Stimulated activated CD4-positive, alpha-beta T cell treated with anti-CD3 and anti-CD28 coated beads, Interleukin-12 subunit alpha, Interleukin-12 subunit beta, amount 100 ng/mL, for 48 hours (primary cell): ENCODE measurements at places on chromosomes 3 and 15.
A peak's percentile ranks its signal among the peaks of the same experiment; 100 is the strongest.

DNA sequence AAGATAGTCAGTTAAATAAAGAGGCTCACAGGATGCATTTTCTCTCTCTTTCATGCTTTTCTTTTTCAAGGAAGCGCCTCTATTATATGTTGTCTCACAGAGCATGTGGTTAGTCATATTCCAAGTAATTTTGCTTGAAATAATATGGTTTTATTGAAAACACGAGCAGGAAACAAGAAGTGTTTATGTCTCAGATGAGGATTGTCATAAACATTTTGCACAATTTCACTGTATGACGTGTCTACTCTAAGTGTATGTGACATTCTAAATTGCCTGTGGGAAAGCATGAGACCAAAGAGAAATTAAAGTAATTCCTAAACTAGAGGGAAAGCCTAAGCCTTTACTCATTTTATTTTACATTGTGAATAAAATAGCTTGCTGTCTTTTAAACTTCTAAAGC is 818.6 kb downstream of the EPHA3 start:
- DNase-seq: no peak

DNA sequence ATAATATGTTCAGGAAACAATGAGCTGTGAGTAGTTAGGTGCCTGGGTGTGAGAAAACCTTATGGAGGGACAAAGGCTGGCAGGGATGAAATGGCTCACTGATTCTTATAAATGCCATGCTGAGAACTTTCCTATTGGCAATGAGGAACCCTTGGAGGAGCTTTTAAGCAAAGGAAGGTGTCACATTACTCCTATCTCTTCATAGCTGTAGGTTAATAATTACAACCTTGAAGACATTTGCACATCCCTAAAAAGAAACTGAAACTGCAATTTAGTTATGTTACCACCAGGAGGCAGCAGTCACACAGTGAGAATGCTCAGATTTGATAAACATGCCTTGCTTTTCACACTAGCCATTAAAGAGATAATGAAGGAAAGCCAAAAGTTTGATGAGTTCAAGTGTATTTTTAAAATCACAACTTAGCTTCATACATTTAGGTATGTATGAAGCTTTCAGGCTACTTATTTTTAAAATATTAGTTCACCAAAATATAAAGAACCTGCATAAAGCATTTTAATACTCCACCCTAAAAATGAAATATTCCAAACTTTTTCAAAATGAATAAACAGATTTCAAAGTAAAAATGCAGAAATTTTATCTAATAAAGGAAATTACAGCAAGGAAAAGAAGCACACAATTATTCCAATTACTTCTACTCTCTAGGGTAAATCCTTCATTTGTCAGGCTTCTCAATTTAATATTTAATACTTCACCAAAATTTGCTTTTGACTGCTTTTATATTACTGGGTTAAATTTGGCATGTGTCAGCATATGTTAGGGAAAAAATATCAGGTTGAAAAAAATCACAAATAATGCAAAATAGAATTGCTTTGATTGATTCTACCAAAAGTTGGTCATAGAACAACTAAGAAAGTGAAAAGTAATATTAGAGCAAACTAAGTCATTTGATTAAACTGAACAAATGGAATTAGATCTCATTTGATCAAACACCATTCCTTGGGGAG is 136.9 kb upstream of the SLC2A2 start:
- peak; percentile 49 for DNase-seq

GRCh38 chr3:167078070-167078622 is 302.0 kb downstream of the ZBBX start:
- DNase-seq: no peak

DNA sequence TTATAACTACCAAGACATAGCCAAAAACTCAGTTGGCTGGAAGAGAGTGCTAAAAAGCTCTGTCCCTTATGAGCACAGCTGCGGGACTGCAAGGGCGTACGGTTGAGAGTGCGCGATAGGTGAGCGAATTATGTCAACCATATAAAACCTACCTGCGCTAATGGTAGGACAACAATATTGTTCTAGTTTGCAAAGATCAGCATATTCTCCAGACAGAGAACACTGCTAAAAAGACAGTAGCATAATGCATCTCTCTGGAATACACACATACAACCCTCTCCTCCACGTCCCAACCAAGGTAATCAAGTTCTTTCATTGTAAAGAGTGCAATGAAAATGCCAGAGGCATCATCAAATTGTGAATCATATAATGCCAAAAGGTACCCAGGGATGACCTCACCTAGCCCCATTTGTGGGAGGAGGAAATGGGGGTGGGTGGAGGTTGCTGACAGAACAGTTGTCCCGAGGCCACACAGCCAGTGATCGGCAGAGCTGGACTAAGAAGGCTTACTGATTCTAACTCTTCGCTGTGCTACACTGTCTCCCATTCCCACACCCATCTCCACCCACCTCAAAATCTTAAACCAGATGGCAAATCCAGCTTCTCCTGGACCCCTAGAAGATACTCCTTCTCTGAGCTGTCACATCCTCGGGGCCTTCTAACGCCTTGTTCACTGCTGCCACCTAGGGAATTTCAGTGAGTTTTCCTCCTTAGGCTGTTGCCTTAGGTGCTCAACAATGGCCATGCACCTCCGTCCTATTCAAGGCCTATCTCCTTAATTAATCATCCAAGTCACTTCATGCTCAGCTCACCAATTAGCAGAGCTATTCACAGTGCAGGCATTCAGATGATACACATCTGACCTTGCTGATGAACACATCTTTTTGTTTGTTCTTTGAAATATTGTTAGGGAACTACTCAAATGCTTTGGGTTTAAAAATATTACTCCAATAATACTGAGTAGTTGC is 60.7 kb downstream of the RPL22L1 start:
- DNase-seq: no peak

- DNase-seq: no peak
Measured at GRCh38 chr3:112815981-112816380, 30.7 kb downstream of the CD200R1L start.
